ENCODE measurements at places on chromosomes 12 and 14.

DNA sequence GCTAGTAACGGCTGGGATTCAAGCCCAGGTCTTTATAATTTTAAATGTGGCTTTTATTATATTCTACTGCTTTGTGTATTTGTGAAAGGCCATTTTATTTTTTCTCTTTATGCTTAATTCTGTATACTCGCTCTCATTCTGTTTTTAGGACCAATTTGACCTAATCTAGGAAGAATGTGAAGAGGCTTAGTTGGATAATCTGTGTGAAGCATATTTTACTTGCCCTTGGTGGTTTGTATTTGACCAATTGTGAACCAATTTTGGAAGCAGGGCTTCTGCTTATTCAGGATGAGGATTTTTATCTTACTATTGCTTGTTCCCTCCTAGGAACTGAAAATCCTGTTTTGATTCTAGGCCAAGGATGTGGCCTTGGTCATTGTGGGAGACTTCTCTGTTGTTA lies 113.1 kb downstream of the TTC6 start:
- DNase-seq: no peak

GRCh38 chr12:29145372-29146170 lies 3.5 kb upstream of the FAR2 start:
- DNase-seq: no peak

DNA sequence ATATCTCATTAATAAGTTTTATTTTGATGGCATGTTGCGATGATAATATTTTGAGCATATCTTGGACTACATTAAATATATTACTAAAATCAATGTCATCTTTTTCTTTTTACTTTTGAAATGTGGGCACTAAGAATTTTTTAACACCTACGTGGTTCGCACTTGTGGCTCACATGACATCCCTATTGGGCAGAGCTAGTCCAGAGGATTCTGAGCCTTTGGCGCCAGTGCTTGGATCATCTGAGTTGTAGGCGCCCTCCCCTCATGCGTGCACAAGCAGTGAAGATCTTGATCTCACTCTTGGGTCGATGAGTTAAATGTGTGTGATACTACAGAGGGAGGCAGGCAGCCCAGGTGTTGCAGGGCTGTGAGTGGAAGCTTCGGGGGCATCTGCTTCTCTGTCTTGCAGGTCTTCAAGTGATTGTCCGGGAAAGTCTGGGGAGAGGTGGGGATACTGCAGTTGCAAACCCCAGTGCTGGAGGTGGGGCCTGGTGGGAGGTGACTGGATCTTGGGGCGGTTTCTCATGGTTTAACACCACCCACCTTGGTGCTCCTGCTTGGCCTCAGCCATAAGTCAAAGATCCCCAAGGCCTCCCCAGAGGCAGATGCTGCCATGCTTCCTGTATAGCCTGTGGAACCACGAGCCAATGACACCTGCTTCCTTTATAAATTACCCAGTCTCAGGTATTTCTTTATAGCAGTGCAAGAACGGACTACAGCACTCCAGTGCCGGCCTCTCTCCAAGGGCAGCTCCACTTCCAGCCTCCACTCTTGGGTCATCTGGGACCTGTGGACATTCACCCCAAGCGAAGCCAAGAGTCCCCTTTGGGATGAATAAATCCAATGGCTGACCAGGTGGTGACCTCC lies 46.1 kb upstream of the PPP2R5C start:
- no peak for DNase-seq

DNA sequence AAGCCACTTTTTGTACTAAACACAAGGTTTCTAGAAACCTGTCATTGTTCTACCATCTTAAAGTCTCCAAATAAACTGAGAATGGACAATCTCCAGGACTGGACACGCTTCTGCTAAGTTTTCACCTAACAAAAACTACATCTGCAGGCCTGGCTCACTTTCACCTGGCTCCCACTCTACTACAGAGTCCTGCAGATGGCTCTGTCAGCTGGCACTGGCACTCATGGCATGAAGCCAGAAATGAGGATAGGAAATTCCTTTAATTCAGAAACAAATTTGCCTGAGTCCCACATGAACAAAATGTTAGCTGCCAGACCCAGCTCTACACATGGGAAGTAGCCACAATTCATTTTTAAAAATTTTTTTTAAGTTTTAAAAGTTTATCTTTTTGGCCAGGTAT lies 42.1 kb downstream of the STXBP6 start:
- no peak for DNase-seq

GRCh38 chr12:108729612-108730364 lies 1.5 kb downstream of the CORO1C start:
- peak; percentile 29 for DNase-seq

DNA sequence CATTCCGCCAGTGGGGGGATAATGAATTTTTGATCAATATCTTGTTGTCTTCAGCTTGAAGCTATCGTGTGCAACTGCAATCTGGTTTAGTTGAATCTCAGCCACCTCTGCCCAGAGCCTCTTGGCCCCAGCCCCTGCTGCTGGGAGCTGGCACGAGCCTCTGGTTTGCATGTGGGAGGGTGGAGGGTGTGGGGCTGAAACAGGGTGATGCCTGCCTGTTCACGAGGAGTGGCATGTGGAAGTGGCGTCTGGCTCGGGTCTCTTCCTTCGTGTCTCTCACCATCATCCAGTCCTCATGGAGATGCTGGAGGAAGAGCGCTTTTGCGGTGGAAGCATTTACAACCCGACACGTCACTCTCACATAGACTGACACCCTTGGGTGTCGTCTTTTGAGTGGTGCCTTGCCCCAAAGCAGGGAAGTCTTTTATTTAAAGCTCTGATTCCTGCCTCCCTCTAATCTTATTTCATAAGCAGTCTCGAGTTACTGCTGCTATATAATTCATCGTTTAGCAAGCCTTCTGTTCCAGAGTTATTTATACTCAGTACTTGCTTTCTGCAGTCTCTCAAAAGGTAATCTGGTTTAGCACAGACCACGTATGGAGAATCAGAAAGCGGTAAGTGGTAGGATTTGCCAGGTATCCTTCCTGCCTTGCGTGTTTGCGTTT lies 64.5 kb downstream of the AACS start:
- DNase-seq: no peak

GRCh38 chr14:105337433-105337832 lies 22.9 kb downstream of the PACS2 start:
- DNase-seq: no peak

GRCh38 chr14:104938436-104938835 lies 13.8 kb downstream of the PLD4 start:
- no peak for DNase-seq

DNA sequence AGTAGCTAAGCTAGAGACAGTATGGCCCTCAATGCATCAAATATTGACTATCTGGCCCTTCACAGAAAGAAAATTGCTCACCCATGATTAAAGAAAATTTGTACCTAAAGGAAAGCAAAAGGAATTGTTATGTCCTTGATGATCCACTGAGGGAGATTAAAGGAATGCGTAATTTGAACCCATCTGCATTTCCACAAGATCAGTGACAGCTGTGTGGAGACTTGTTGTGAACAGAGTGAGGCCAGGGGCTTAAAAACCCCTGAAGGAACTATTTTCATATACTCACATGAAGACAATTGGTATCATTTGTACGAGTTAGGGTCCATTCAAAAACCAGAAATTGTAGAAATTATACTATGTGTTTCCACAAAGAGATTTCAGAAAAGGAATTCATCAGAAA lies 1908.1 kb upstream of the SEL1L start:
- no peak for DNase-seq

DNA sequence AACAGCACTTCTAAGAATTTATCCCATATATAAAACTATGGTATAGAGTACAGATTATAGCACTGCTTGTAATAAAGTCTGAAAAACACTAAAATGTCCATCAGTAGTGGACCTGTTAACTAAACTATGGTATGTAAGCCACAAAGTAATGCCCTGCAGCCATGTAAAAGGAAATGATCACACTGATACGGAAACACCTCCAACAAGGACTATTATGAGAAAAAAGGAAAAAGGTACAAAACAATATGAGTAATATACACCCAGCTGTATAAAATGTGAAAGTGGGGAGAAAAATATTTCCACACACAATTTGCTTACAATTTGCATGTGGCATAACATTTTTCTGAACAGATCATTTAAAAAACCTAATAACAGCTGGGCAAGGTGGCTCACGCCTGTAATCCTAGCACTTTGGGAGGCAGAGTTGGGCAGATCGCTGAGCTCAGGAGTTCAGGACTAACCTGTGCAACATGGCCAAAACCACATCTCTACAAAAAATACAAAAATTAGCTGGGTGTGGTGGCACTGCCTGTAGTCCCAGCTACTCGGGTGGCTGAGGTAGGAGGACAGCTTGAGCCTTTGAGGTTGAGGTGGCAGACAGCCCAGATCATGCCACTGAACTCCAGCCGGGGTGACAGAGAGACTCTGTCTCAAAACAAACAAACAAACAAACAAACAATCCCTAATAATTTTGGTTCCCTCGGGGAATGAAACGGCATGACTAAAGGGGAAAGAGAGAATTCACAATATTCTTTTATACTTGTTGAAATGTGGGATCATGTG lies 250.5 kb downstream of the MED13L start:
- DNase-seq: peak; percentile 3

- DNase-seq: no peak
Observed at GRCh38 chr14:53109105-53110041, 43.8 kb downstream of the DDHD1 start.

- no peak for DNase-seq
Observed at GRCh38 chr12:29578070-29578469, 80.6 kb upstream of the OVCH1 start.

DNA sequence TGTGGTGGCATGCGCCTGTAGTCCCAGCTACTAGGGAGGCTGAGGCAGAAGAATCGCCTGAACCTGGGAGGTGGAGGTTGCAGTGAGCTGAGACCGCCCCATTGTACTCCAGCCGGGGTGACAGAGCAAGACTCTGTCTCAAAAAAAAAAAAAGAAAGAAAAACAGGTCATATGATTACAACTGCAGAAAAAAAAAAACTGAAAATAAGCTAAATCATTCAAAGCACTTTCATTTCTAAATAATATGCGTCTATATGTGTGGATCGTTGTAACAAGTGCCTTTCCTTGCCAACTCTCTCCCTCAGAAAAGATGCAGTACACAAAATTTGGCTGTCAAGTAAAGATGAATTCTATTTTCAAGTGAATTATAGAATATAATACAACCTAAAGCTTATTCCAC lies 42.4 kb downstream of the ATXN2 start:
- no peak for DNase-seq

- no peak for DNase-seq
Observed at GRCh38 chr14:75236901-75237419, 41.7 kb upstream of the FOS start.

GRCh38 chr14:101408077-101408831 lies 153.0 kb upstream of the DIO3 start:
- DNase-seq: no peak

DNA sequence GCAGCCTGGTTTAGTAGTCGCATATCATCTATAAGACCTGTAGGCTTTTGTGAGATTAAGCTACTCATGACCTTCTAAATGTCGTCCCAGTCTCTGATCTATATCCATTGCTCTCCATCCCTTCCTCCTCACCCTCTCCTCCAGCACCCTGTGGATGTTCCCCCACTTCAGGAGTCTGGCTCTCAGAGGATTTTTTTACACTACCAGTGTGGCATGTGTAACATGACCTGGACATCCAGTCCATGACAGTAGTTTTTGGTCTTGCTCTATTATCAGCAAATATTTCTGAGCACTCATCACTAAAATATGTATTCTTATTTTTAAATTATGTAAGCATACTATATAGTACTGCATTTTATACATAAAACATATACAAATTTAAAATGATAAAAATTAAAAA lies 142.1 kb downstream of the DYRK2 start:
- DNase-seq: no peak

DNA sequence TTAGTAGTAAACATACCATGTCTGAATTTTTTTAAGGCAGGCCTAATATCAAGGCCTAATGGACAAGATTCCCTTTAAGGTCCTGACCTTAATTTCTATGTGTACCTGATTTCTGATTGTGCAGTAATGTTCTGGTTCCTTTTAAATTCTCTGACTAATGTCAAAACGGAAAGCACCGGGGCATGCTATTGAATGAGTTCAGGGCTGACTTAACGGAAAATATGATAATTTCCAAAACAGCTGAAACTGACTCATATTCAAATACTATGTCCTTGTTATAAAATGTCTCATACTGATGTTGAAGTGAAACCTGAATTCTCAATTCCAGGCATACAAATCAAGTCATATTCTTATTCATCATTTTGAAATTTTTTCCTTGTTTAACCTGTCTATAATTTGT lies 6.7 kb downstream of the TAS2R43 start:
- no peak for DNase-seq

GRCh38 chr12:33876618-33877017 lies 145.7 kb upstream of the ALG10 start:
- DNase-seq: no peak

- no peak for DNase-seq
Observed at GRCh38 chr14:91305650-91306431, 61.3 kb upstream of the GPR68 start.

GRCh38 chr12:27971606-27972005 lies 927 bp downstream of the PTHLH start:
- no peak for DNase-seq

- DNase-seq: no peak
Observed at GRCh38 chr14:82798276-82798675, 1264.6 kb upstream of the SEL1L start.

DNA sequence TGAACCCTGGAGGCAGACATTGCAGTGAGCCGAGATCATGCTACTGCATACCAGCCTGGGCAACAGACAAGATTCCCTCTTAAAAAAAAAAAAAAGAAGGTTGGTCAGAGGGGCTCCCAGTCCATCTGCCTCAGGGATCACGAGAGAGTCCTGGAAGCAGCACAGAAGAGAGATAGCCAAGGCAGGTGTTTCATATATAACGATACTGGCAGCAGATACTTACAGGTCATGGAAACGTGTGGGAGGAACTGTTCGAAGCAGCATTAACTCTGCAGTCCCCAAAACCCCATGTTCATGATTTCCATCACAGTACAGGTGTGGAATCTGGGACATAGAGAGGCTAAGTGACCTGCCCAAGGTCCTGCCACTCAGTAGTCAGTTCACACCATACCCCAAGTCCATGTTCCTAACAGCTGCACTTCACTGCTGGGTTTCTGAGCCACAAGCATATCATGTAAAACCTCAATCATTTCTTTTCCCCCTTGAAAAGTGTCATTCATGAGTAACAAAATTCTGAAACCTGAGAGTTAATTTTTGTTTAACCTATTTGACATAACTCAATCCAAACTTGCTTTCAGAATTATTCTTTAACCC lies 16.7 kb downstream of the CDK2AP1 start:
- DNase-seq: no peak

- DNase-seq: no peak
Observed at GRCh38 chr14:99875836-99876235, 82.6 kb downstream of the EML1 start.

GRCh38 chr14:96135285-96135684 lies 69.4 kb upstream of the BDKRB2 start:
- peak; percentile 54 for DNase-seq

GRCh38 chr12:55068416-55069010 lies 48.7 kb downstream of the NEUROD4 start:
- DNase-seq: peak; percentile 68

GRCh38 chr14:86072116-86072894 lies 542.4 kb downstream of the FLRT2 start:
- DNase-seq: no peak

DNA sequence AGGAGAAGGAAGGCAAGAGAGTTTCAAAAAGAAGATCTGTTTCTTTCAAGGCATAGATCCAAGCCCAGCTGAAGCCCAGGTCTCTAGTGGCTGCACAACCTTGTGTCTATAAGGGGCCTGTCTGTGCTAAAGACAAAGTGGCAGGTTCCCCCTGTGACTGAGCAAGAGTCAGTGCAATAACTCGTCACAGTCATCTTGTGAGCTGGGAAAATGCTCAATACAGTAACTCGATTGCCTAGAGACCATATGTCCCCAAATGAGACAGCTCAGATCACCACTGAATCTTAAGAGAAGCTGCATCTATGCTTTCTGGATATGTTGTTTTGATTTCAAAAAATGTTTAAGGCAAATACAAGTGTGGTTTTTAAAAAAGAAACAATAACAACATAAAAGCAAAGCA lies 24.2 kb downstream of the ST8SIA1 start:
- DNase-seq: no peak

Data from H4 (cell line).